Foreskin keratinocyte (primary cell): ENCODE measurements at places on chromosomes 12 and 14. TPM values are rescaled to one million over a fixed set of nuclear protein-coding genes. Genes with fewer than 3 reads are reported as not detected.

- no peak for DNase-seq
These were observed 163.5 kb downstream of the KITLG start for GRCh38 chr12:88416786-88417185.

- no peak for DNase-seq
These were observed 104.8 kb downstream of the DUSP6 start for GRCh38 chr12:89247541-89247942.

DNA sequence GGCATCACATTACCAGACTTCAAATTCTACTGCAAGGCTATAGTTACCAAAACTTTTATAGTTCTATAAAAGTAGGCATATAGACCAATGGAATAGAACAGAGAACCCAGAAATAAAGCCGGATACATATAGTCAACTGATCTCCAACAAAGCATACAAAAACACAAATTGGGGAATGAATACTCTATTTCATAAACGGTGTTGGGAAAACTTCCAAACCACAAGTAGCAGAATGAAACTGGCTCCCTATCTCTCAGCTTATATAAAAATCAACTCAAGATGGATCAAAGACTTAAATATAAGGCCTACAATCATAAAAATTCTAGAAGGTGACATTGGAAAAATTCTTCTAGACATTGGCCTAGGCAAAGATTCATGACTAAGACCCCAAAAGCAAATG lies 187.9 kb upstream of the PLXNC1 start:
- DNase-seq, result no peak

GRCh38 chr14:77620222-77620870 lies 3.9 kb upstream of the SPTLC2 start:
- DNase-seq, result no peak

DNA sequence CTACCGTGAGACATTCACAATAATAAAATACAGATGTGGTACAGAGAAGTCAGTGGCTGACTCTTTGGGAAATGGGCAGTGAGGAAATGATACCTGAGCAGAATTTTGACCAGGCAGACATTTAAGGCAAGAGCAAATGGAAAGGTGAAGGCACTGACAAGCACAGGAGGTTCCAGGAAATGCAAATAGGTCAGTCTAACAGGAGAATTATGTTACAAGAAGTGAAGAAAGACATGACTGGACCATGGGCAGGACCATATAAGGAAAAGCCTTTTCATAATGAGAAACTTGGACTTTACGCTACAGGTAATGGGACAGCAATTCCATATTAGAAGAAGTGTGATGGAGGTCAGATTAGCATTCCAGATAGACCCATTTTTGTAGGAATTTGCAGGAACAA lies 338.9 kb downstream of the PDZRN4 start:
- no peak for DNase-seq

DNA sequence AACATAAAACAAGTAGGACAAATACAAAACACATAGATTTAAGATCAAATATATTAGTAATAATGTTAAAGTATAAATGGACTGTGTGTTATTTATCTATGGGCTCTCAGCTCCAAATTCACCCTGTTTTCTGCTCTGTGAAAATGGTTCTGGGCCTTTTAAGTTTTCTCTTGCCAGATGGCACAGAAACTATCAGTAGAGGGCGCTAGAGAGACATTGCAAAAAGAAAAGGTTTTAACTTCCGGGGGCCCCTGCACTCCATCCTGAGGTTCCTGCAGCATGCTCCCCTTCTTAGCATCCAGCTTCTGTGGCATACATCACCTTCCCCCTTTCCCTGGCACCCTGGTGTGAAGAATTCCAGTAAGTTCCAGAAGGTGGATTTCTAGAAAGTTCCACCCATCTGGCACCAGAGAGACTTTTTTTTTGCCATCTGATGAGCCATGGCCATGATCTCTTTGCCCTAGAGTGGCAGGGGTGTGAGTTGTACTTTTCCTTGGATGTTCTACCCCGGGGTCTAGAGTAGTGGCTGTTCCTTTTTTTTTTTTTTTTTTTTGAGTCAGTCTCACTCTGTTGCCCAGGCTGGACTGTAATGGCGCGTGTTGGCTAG lies 29.3 kb downstream of the ZCRB1 start:
- no peak for DNase-seq

Gene PPFIA2
- not detected in 2 replicates for polyA plus RNA-seq

DNA sequence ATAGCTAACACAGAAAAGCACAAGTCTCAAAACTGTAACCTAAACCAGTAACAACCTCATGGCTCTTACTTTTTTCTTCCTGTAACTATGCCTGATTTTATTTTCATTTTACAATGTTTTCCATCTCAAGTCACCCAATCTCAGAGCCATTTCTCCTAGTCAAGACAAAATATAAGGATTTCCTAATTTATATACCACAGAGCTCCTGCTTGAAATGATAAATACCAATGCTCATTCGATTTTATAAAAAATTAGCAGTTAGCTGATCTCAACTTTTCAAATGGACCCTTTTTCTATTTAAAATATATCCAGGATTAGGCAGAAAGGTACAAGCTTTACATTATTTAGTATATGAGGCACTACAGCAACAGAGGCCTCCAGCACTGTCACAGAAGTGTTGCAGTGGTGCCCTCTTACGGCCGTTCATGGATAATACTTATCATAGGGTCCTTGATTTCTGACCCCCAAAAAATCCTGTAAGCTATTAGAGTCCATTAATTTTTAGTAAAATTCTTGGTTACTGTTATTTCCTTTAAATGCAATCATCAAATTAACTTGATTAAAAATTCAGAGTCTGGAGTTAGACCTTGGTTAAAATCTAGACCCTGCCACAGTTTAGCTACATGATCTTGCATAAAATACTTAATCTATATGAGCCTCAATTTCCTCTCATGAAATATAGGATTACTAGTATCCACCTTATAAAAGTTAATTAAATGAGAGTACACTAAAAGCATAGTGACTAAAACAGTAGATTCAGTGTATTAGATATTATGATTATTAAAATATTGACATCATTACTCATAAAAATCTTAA lies 68.3 kb downstream of the SEC23A start:
- no peak for DNase-seq

Gene NOPCHAP1
- 31.2 and 36.6 TPM in 2 replicates for polyA plus RNA-seq

GRCh38 chr14:80575763-80576162 lies 364.5 kb upstream of the DIO2 start:
- peak; percentile 17 for DNase-seq

DNA sequence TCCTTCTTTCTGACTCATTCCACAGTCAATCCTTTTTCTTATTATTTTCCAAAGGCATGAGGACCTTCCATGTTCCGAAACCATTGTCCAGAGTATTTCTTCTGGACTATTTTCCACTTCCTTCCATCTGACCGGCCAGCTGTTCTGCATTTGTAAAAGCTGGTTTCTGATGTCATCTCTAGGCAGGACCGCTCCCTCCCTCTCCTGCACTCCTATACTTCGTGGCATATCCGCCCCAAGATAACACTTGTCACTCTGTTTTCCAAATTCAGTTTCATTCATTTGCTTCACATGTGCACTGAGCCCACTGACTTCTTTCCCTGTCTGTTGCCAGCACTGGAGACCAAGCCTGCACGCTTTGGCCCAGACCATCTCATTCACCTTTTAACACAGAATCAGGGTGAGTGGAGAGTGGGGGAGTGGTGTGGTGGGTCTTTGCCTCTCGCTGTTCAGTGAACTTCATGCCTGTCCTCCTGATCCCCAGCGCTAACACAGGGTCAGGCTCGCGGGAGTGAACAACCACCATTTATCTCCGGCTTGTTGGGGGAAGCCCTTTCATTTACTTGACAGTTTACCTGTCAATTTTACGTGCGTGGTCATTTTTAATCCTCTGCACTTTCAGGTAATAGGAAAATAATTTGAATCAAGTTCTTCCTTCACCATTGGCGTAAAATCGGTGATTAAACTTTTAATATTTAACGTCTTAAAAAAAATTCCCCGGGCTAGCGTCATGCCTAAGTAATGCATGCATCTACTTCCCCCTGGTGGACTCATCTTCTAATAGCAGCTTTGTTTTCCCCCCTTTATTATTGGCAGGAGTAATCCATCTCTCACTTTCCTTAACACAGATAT lies 52.5 kb downstream of the C12orf75 start:
- peak; percentile 24 for DNase-seq

DNA sequence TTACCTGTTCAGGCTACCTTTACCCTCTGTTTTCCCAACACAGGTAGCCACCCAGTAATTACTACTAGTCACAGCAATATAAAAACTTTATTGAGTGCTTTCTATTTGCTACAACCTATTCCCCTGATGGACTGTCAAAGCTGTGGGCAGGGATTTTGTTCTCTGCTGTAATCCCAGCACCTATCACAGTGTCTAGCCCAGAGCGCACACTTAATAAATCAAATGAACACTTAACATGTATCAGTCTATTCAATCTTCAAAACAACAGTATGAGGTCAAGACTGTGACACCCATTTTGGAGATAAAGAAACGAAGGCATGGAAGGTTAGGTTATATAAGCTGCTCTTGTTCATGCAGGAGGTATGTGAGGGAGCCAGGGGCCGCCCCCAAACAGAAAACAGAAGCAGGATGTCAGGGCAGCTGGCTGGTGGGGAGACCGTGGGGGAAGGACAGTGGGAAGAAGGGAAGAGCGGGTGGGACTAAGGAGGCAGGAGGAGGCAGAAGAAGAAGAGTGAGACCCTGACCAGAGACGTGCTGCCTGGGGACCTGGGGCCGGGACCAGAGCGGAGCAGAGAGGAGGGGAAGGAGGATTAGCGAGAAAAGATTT lies 1.7 kb downstream of the TNFRSF1A start:
- DNase-seq, result no peak

GRCh38 chr14:70827347-70827746 lies 18.0 kb upstream of the MAP3K9 start:
- peak; percentile 42 for DNase-seq

- no peak for DNase-seq
These were observed 185.0 kb downstream of the PLCZ1 start for GRCh38 chr12:18552829-18553228.

- no peak for DNase-seq
These were observed 240.7 kb upstream of the PLEKHG7 start for GRCh38 chr12:92462049-92462448.

Gene LRCOL1
- polyA plus RNA-seq, result not detected in 2 replicates

Gene CEBPE
- polyA plus RNA-seq, result not detected in 2 replicates

DNA sequence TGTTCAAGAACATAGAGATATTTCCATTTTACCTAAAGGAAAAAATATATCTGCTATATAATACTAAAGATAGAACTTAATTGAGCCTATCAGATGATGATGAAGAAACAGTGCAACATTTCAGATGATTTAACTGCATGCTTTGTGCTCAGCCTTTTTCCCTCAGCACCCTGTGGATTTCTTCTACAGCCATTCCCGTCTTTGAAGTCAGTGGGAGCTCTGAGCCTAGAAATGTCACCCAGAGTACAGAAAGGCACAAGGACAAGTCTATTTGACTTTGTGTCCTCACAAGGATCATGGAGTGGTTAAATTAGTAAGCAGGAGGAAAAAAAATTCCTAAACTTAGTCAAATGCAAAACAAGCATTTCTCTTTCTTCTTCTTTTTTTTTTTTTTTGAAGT lies 994.0 kb upstream of the FLRT2 start:
- DNase-seq, result no peak

Gene BMP4
- polyA plus RNA-seq, result 9.7 and 13.4 TPM in 2 replicates

Gene HOXC9
- polyA plus RNA-seq, result 7.0 and 9.0 TPM in 2 replicates

DNA sequence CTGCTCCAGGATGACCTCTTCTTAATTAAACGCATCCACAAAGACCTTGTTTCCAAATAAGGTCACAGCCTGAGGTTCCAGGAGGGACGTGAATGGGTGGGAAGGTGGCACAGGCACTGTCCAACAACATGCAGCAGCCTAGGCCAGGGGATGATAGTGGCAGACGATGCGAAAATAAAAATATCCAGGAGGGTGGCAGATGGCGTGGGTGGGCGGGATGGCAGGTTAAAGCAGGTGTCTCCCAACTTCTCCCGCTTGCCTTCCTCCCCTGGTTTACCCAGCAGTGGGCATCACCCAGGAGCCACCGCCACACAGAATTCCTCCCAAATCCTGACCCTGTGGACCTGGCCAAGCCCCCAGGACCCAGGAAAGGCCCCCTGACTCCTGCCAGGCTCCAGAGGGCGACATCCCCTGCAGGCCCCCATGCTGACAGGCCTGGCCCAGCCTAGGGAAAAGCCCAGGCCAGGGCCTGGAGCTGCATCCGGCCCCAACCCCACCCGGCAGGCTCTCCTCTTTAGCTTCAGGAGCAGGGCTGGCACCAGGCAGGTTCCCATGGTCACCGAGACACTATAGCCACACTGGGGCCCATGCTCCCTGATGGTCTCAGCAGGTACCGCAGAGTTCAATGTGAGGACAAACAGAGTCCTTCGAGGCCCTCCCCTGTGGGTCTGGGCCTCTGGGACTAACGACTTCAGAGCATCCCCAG lies 9.7 kb downstream of the NCOR2 start:
- DNase-seq, result no peak

GRCh38 chr12:103100257-103100831 lies 142.9 kb downstream of the ASCL1 start:
- DNase-seq, result no peak

DNA sequence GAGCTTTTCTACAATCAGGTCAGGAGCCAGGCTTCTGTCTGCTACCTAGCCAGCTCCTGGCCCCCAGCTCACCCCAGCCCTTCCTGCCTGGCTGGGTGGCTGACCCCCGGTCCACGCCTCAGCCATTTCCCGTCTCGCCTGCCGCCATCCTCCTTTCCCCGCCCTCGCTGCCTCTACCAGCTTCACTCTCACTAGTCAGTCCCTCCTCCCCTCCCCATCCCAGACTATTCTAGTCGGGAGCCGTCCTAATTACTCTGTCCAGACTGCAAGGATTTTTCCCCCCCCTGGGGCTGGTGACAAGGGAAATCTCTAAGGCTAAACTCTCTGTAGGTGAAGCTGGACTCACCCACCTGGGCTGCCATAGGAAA lies 825 bp downstream of the DHH start:
- no peak for DNase-seq

Gene MYH6
- polyA plus RNA-seq, result not detected in 2 replicates

DNA sequence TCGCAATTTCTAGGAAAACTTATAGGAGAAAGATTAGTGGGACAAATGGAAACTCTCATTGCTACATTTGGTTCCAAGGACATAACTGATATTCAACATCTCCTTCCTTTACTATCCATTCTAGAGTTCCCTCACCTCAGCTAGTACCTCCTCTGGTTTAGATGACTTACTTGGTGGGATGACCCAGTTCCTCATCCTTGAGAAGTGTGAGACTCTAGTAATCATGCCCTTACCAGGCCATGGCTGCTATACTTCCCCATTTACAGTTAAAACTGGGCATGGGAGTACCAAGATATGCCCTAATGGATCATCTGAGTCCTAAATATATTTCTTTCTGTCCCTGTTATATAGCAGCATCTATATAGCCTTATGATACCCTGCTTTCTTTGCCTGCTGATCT lies 58.1 kb downstream of the IFT81 start:
- no peak for DNase-seq

Gene FOXN4
- not detected in 2 replicates for polyA plus RNA-seq

Gene NUAK1
- 6.3 and 13.7 TPM in 2 replicates for polyA plus RNA-seq

DNA sequence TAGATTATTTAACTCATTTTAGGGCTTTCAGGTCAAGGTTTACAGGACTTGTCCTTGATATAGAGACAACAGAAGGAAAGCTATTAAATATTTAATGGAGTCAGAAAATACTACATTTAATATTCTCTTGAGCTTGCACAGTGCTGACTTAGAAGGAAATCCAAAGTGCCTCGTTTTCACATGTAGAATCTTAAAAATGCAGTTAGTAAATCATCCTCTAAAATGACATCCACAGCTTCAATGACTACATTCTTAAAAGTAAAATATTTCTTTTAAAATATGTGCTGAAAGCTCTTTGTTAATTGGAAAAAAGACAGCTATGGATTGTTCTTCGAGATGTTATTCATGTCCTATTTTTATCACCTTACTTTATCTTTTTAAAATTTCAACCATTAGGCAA lies 146.9 kb downstream of the KCNC2 start:
- DNase-seq, result no peak

Gene FGD6
- polyA plus RNA-seq, result 8.6 and 9.3 TPM in 2 replicates
